ENCODE measurements at places on chromosomes 7 and 10. TPM values are rescaled to one million over a fixed set of nuclear protein-coding genes. Genes with fewer than 3 reads are reported as not detected.
A peak's percentile ranks its signal among the peaks of the same experiment; 100 is the strongest.

- H3K4me3 ChIP-seq = no peak overlapping the region
- H3K27me3 ChIP-seq = no peaks in the 10 kb centered on the region
- H3K4me1 ChIP-seq = no peaks in the 10 kb centered on the region
- no peaks in the 10 kb centered on the region for H3K36me3 ChIP-seq
- no peak overlapping the region for H3K27ac ChIP-seq
Observed at GRCh38 chr7:50211130-50212015, 93.1 kb upstream of the IKZF1 start.

- H3K27ac ChIP-seq = no peak overlapping the region
- no peaks in the 10 kb centered on the region for H3K4me1 ChIP-seq
- H3K36me3 ChIP-seq = no peaks in the 10 kb centered on the region
- no peak for DNase-seq
- H3K27me3 ChIP-seq = no peaks in the 10 kb centered on the region
Observed at GRCh38 chr7:138196971-138197896, 121.0 kb downstream of the AKR1D1 start.

GRCh38 chr7:24741679-24742505 is 15.4 kb downstream of the GSDME start:
- H3K4me3 ChIP-seq = no peak overlapping the region
- DNase-seq = no peak
- no peaks in the 10 kb centered on the region for H3K27me3 ChIP-seq

- H3K27me3 ChIP-seq = no peaks in the 10 kb centered on the region
- peaks cover 9% of the 10 kb centered on the region for H3K4me1 ChIP-seq
- no peaks in the 10 kb centered on the region for H3K36me3 ChIP-seq
- no peak overlapping the region for H3K4me3 ChIP-seq
Observed at GRCh38 chr7:1562597-1563051, 6.6 kb upstream of the TMEM184A start.

DNA sequence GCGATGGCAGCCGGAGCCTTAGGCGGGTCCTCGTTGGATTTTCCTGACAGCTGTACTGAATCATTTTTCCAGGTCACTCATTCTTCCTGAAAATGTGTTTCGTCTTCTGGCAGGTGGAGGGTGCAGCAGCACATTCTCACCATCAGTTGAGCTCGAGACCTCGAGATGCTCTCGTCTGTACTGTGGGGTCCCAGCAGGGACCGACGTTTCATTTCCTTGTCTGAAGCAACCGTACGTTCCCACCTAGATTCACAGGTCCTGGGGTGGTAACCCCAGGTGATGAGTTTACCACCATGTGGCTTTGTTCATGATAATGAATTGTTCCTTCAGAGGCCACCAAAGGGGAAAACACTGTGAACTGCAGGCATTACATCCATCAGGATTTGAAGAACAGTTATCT is 298.5 kb upstream of the FOXK1 start:
- no peak overlapping the region for H3K27ac ChIP-seq
- no peaks in the 10 kb centered on the region for H3K4me1 ChIP-seq
- H3K36me3 ChIP-seq = no peaks in the 10 kb centered on the region
- H3K27me3 ChIP-seq = no peaks in the 10 kb centered on the region

- no peak for DNase-seq
- H3K36me3 ChIP-seq = no peaks in the 10 kb centered on the region
- no peak overlapping the region for H3K27ac ChIP-seq
- H3K4me3 ChIP-seq = no peak overlapping the region
- H3K27me3 ChIP-seq = no peaks in the 10 kb centered on the region
Observed at GRCh38 chr7:154720016-154720415, 282.9 kb downstream of the PAXIP1 start.

GRCh38 chr10:112360308-112361270 is 13.3 kb upstream of the ACSL5 start:
- H3K4me3 ChIP-seq = no peak overlapping the region
- H3K27ac ChIP-seq = peak overlapping the region; percentile 77
- H3K27me3 ChIP-seq = no peaks in the 10 kb centered on the region
- H3K36me3 ChIP-seq = no peaks in the 10 kb centered on the region
- peaks cover 7% of the 10 kb centered on the region for H3K4me1 ChIP-seq

DNA sequence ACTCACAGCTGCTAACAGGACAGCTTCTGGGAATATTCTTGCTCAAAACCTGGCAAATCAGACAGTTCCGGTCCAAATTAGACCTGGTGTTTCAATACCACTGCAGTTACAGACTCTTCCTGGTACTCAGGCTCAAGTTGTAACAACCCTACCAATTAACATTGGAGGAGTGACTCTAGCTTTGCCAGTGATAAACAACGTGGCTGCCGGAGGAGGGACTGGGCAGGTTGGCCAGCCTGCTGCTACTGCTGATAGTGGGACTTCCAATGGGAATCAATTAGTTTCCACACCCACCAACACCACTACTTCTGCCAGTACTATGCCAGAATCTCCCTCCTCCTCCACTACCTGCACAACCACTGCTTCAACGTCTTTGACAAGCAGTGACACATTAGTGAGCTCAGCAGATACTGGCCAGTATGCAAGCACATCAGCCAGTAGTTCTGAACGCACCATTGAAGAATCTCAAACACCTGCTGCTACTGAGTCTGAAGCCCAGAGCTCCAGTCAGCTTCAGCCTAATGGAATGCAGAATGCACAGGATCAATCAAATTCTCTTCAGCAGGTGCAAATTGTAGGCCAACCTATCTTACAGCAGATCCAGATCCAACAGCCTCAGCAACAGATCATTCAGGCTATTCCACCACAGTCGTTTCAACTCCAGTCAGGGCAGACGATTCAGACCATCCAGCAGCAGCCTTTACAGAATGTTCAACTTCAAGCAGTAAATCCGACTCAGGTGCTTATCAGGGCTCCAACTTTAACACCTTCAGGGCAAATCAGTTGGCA is 2.1 kb downstream of the SP4 start:
- DNase-seq = no peak
- no peaks in the 10 kb centered on the region for H3K27me3 ChIP-seq
- H3K27ac ChIP-seq = no peak overlapping the region
- H3K4me3 ChIP-seq = no peak overlapping the region
- H3K4me1 ChIP-seq = no peaks in the 10 kb centered on the region

GRCh38 chr7:80644054-80644453 is 5.6 kb downstream of the CD36 start:
- no peaks in the 10 kb centered on the region for H3K27me3 ChIP-seq
- no peaks in the 10 kb centered on the region for H3K36me3 ChIP-seq
- H3K4me1 ChIP-seq = no peaks in the 10 kb centered on the region

DNA sequence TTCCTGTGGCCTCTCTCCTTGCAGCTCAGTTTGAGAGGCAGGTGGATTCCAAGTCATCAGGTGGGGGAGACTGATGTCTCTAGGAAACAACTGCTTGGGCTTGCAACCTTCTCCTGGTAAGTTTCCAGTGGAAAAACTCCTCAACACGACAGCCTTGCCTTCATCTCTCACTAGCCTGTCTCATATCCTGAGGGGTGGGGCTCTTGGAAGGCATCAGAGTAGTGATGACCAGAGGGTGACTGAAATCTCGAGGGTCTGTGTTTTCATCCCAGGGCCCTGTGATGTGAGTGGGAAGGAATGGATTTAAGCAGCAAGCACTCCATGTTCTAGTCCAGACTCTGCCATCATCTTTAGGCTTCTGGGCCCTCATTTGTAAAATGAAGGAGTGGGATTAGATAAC is 107.0 kb downstream of the NRP1 start:
- DNase-seq = no peak
- no peaks in the 10 kb centered on the region for H3K4me1 ChIP-seq

DNA sequence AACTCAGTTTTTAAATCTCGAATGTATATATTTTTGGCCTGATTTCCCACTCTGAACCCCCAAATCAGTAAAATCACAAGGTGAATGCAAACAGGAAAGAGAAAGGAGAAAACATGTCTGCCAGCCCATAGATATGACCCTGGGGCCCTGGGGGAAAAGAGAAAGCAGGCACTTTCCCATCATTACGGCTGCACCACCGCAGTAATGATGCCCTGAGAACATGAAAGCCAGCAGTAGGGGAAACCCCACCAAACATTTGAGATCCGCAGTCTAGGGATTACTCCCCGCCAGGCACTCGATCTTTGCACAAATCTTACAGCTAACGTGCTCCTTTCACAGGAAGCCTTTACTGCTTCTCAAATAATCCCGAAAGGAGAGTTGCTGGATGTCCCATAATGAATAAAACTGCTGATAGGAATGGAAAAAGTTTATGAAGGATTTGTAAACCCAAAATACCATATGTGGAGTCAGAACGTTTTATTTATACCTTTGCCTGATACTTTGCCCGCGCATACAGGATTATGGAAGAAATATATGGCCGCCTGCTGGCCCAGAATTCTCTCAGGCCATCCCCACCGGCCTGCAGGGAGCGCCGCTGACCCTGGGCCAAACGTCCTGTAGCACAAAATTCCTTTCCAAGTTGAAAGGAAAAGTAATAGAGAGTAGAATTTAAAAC is 180.0 kb upstream of the INHBA start:
- no peak for DNase-seq
- no peak overlapping the region for H3K27ac ChIP-seq
- no peaks in the 10 kb centered on the region for H3K27me3 ChIP-seq
- H3K4me1 ChIP-seq = peaks cover 2% of the 10 kb centered on the region

DNA sequence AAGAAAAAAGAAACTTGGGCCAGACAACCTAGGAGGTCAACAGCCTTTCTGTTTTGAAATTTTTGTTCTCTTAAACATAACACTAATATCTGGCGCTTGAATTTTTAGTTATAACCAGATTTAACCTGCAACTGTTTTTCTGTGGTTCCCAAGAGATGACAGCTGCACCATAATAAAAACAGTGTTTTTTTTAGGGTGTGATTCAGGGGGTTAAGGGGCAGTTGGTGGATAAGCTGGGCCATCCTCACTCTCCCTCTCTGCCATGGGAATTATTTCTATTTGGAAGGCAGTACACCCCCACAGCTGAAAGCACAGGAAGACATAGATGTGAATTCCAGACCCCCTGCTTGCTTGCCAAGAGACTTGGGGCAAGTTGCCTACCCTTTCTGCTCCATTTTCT is 20.1 kb upstream of the TM9SF3 start:
- H3K27me3 ChIP-seq = no peaks in the 10 kb centered on the region
- no peak for DNase-seq
- no peaks in the 10 kb centered on the region for H3K4me1 ChIP-seq
- no peaks in the 10 kb centered on the region for H3K36me3 ChIP-seq
- no peak overlapping the region for H3K27ac ChIP-seq

GRCh38 chr10:58806323-58806722 is 293.7 kb downstream of the BICC1 start:
- H3K4me3 ChIP-seq = no peak overlapping the region
- DNase-seq = no peak
- no peak overlapping the region for H3K27ac ChIP-seq

GRCh38 chr10:93113042-93113441 is 39.3 kb downstream of the CYP26A1 start:
- H3K27ac ChIP-seq = no peak overlapping the region
- H3K36me3 ChIP-seq = no peaks in the 10 kb centered on the region
- no peaks in the 10 kb centered on the region for H3K27me3 ChIP-seq
- no peak for DNase-seq
- H3K4me3 ChIP-seq = no peak overlapping the region
- no peaks in the 10 kb centered on the region for H3K4me1 ChIP-seq

Gene SMO
- 10.2 TPM for total RNA-seq

Gene NEUROG3
- total RNA-seq = not detected

Gene RGR
- 0.33 TPM for total RNA-seq
